ENCODE measurements at places on chromosomes 12 and 14.

DNA sequence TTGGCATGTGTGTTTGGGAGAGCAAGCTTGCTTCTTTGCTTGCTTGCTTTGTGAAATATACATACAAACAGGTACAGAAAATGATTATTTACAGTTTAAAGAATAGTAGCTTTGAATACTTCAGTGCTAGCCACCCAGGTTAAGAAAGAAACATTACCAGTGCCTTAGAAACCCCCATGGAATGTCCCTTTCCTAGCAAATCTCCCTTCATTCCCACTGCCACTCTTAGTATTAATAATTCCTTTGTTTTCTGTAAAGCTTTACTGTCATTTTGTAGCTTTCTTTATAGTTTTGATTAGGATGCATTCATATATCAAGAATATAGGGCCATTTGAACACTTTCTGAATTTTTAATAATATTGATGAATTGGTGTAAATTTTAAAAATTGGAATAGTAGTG lies 9.5 kb downstream of the SRGAP1 start:
- DNase-seq: no peak

DNA sequence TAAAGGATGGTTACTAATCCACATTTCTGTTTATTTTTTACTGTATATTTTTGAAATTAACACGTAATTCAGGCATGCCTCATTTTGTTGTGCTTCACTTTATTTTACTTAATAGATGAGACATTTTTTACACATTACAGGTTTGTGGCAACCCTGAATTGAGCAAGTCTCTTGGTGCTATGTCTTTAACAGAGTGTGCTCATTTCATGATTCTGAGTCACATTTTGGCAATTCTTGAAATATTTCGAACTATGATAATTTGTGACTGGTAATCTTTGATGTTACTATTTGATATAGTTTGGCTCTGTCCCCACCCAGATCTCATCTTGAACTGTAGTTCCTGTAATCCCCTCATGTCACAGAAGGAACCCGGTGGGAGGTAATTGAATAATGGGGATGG lies 1120.5 kb upstream of the FLRT2 start:
- DNase-seq: no peak

GRCh38 chr14:94932589-94932988 lies 162.7 kb upstream of the GSC start:
- DNase-seq: no peak

- no peak for DNase-seq
Observed at GRCh38 chr12:94561943-94562411, 88.4 kb downstream of the TMCC3 start.

DNA sequence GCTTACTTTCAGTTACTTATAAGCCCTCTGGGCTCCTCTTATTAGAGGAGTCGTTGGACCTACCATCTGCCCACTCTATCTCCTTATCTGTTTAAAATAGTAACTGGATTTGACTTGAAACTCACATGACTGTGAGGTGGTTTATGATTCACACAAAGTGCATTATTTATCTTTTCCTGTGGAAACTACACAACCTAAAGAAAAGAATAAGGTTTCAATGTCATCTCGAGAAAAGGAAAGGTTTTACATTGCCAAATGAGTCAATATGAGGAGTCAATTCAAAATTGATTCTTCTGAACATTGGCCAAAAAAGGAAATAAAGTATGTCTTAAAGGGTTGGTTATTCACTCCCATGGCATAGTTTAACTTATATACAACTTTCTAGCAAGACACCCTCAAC lies 225.0 kb upstream of the G2E3 start:
- no peak for DNase-seq

DNA sequence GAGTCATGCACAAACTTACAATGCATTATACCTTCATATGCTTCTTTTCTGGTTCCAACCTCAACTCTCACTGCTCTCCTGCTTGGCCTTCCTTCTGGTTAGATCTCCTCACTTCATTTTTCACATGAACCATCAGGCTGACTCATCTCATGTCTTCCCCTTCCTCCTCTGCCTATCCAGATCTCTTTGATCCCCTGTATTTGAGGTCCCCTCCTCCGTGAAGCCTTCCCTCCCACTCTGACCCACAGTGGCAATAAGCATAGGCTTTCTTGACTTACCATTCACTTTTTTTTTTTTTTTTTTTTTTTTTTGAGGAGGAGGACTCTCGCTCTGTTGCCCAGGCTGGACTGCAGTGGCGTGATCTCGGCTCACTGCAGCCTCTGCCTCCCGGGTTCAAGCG lies 14.7 kb upstream of the ASIC1 start:
- DNase-seq: no peak

DNA sequence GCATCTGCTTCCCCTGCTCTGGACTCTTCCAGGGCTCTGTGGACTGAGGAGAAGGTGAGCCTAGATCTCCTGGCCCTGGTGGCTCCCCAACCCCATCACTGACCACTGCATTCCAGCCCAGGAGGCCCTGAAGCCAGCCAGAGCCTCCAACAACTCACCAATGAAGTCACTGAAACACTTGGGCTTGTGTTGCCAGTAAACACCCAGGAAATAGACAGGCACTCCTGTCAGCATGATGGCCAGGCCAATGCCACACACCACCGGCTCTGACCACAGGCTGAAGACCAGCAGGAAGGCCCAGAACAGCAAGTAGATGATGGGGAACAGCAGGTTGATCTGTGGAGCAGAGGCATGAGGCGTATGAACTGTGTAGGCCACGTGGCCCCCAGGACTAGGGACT lies 8.8 kb upstream of the CEBPE start:
- no peak for DNase-seq
